ENCODE measurements at places on chromosomes 5 and 9. TPM values are rescaled to one million over a fixed set of nuclear protein-coding genes. Genes with fewer than 3 reads are reported as not detected.

Gene ZDHHC11B
- 0.07 TPM for total RNA-seq

Gene RNF145
- total RNA-seq, result 113 TPM

Gene GFPT2
- total RNA-seq, result not detected

Gene TMOD1
- total RNA-seq, result 0.97 TPM

Gene DENND4C
- 25.0 TPM for total RNA-seq

Gene GRIN3A
- not detected for total RNA-seq

Gene GPR151
- not detected for total RNA-seq

Gene BTNL8
- 0.18 TPM for total RNA-seq

Gene ZNG1F
- total RNA-seq, result 11.4 TPM

Gene ANKRD55
- 1.4 TPM for total RNA-seq

Gene NIPAL4
- total RNA-seq, result 2.1 TPM

Gene ARID3C
- total RNA-seq, result 0.21 TPM

Gene SLC36A2
- total RNA-seq, result not detected

Gene ALDH7A1
- 3.5 TPM for total RNA-seq

Gene FBP2
- not detected for total RNA-seq

Gene PRR7
- 13.0 TPM for total RNA-seq

Gene SLC27A6
- not detected for total RNA-seq

Gene AUH
- 58.2 TPM for total RNA-seq

Gene GBA2
- total RNA-seq, result 57.0 TPM

Gene SEMA4D
- total RNA-seq, result 317 TPM

Gene SLC6A19
- not detected for total RNA-seq

Gene DAB2IP
- total RNA-seq, result not detected

Gene TMC1
- total RNA-seq, result not detected

Gene PPP2R2B
- total RNA-seq, result not detected

Gene GARIN3
- 0.30 TPM for total RNA-seq

Gene PFN3
- not detected for total RNA-seq

Gene UAP1L1
- total RNA-seq, result 22.3 TPM

Gene IFT74
- total RNA-seq, result 10.4 TPM

Gene HEMGN
- 0.41 TPM for total RNA-seq

Gene NR4A3
- 169 TPM for total RNA-seq

Gene ORM1
- total RNA-seq, result not detected

Gene ANKRD18A
- 3.9 TPM for total RNA-seq

Gene FAM221B
- not detected for total RNA-seq

Gene LRSAM1
- total RNA-seq, result 26.6 TPM

Gene HTR4
- total RNA-seq, result not detected

Gene FOXD4L4
- total RNA-seq, result not detected

Gene MED10
- 56.5 TPM for total RNA-seq

Gene EDIL3
- not detected for total RNA-seq

Gene HCN1
- total RNA-seq, result not detected

Gene PPIC
- not detected for total RNA-seq

Gene LHFPL2
- total RNA-seq, result 0.09 TPM

Gene RGP1
- 17.0 TPM for total RNA-seq

Gene GFI1B
- not detected for total RNA-seq

Gene COX7C
- total RNA-seq, result 445 TPM

Gene PTAR1
- total RNA-seq, result 57.2 TPM

Gene DMRT3
- not detected for total RNA-seq

Gene PRDM9
- total RNA-seq, result not detected

Gene SV2C
- total RNA-seq, result 0.32 TPM

Gene OMD
- not detected for total RNA-seq

Gene EIF4EBP3
- total RNA-seq, result 15.0 TPM

Gene PTGES
- 0.39 TPM for total RNA-seq
